ENCODE measurements at places on chromosomes 3 and 15. TPM values are rescaled to one million over a fixed set of nuclear protein-coding genes. Genes with fewer than 3 reads are reported as not detected.

- DNase-seq = no peak
Observed at GRCh38 chr3:131856171-131856570, 178.6 kb downstream of the CPNE4 start.

DNA sequence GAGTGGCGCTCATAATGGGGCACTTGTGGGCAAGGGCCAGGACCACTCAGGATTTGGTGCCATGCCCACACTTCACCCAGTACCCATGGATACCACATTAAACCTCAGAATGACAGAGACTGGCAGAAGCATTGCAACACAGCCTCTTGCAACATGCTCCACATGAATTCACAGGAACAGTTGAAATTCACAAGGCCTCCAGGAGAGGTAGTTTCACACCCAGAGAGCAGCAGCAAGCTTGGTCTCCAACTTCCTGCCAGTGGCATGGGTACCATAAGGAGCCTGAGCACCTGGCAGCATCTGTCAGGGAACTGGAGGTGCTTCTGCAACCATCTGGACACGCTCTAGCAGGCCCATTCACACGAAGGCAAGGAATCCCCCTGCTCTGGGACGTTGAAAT, 101.0 kb downstream of the OSBPL10 start:
- DNase-seq = no peak

DNA sequence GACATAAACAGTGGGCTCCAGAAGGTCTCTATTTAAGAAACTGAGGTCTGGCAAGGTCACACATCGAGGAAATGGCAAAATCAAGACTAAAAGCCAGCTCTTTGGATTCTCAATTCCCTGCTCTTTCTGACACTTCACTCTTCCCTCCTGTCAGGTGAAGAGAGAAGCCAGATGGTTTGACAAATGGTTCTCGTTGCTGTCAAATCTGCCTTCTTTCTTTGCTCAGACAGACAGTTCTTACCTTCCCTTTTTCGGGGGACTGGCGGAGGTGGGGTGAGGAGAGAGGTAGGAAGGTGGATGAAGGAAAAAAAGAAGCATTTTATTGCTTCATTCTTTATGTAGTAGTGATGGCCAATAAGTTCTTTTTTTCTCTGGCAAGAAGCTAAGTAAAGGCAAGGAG, 133.4 kb downstream of the LPP start:
- no peak for DNase-seq

GRCh38 chr15:41238100-41238499, 7.0 kb downstream of the CHP1 start:
- no peak for DNase-seq

The INSYN1 gene
- not detected for total RNA-seq

The SERF2 gene
- total RNA-seq = 564 TPM

All from CD4-positive, alpha-beta memory T cell (primary cell).